ENCODE measurements at places on chromosomes 7 and 10. TPM values are rescaled to one million over a fixed set of nuclear protein-coding genes. Genes with fewer than 3 reads are reported as not detected.
A peak's percentile ranks its signal among the peaks of the same experiment; 100 is the strongest.

DNA sequence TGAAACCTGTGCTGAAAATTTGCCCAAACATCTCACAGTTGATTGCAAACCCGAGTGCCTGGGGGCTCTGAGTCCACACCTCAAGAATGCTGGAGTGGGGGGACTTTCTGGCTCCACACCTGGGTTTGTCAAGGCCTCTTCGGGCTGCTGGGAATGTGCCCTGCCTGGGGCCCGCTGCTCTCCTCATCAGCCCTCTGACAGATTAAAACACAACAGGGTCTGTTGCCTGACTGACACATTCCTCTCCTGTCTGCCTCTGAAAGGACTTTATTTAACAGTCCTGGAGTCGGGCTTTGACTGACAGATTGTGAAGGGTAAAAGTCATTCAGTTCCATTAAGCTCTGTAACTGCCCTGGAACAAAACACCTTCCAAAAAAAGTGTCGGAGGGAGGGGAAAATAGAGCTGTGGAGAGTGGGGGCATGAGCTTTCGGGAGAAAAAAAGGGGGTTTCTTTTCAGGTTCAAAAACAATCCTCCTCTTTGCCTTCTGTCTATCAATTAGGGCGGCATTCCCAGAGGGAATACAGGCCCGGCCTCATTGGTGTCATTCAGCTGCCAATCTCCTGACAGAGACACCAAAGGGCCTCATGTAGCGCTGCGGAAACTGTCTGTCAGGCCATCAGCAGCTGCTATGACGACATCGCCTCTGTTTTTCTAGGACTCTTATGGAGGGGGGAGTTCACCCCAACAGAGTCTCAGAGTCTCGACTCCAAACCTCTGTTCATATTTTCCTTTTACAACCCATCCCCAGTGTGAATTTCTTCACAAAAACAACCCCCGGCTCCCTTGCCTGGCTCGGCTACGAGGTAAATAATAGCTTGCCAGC lies 398.8 kb upstream of the NFE2L3 start:
- DNase-seq = no peak

- DNase-seq = no peak
These were observed 371.9 kb downstream of the PHF14 start for GRCh38 chr7:11345621-11346020.

- DNase-seq = peak; percentile 82
These were observed 364.1 kb downstream of the GATA3 start for GRCh38 chr10:8418631-8419030.

DNA sequence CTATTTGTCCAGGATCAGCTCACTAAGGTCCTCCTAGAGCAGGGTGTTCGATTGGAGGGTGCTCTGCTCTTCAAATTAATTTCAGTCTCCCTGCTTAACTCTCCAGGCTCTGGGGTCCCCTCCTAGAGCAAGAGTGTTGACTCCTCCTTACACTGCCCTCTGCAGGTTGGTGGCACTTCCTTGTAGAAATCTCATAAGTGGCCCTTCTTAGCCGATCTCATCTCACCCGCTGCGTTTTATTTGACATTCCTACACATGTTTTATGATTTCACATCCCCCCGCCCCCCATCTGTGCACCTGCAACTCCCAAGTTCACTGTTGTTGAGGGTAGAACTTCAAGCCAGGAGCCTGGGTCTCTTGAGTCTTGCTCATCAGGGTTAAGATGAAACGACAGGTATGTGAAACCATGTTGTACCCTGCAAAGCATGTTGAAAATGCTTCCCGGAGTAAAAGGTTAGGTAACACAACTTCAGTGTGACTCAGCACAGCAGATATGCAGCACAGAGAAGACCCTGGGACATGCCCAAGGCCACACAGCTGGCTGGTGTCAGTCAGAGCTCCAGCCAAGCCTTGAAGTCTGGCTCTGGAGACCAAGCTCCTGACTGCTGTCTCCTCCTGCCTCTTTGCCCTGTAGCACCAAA lies 171.2 kb downstream of the PRKAG2 start:
- DNase-seq = peak; percentile 66

DNA sequence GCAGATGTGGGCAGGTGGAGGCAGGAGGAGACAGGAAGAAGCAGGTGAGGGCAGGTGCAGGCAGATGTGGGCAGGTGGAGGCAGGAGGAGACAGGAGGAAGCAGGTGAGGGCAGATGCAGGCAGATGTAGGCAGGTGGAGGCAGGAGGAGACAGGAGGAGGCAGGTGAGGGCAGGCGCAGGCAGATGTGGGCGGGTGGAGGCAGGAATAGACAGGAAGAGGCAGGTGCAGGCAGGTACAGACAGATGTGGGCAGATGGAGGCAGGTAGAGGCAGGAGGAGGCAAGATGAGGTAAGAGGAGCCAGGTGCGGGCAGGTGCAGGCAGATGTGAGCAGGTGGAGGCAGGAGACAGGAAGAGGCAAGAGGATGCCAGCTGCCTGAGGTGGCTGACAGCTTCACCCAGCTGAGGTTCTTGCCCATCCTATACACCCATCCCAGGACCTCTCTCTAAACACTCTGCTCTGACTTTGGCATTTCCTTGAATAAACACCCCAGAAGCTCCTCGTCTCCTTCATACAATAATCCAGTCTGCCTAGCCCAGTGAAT lies 33.0 kb downstream of the PTPRE start:
- no peak for DNase-seq

- no peak for DNase-seq
These were observed 34.8 kb downstream of the HIF1AN start for GRCh38 chr10:100570506-100570905.

DNA sequence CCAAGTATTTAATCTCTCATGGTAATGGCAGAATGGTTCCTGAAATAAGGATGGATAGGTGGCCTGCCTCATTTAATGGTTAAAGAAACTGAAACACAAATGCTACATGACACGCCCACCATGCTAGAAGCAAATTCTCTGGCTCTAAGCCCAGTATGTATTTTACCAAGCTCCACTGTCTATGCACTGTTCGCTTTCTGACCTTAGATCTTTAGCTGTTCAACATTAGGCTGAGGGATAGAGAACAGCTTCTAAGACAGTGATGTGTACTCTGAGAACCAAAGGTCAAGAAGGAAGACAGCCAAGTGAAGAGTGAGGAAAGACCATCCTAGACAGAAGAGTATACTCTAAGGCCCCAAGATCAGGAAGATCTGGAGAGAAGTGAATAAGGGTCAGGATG lies 26.6 kb downstream of the FAM3C start:
- DNase-seq = no peak

DNA sequence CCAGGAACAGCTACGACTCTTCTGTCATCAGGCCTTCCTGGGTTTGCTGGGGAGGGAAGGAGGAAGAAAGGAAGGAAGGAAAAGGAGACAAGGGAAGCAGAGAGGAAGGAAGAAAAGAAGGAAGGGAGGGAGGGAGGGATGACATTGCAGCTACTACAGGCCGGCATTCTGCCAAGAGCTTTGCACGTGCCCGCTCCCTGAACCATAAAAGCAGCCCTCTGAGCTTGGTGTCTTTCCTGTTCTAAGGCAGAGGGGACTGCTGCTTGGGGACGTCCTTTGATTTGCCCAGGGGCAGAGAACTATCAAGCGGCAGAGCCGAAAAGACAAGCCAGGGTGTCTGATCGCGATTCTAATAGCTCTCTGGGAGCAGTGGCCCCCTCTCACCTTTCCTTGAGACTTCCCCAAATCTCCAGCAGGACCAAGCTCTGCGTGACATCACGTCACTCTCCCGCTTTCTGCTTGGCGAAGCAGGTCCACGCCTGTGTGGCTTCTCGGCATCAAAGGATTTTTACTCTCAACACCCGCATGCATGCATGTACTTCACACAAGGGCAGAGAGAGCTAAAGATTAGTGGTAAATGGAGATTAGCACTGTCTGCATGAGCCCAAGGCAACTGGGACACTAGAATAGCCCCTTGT lies 167.8 kb upstream of the AUTS2 start:
- no peak for DNase-seq

- no peak for DNase-seq
These were observed 55.7 kb upstream of the HABP2 start for GRCh38 chr10:113497198-113497597.

SLC26A5 gene
- total RNA-seq = not detected

COL1A2 gene
- 4,473 TPM for total RNA-seq

ARL5B gene
- 26.8 TPM for total RNA-seq
